Peyer's patch (tissue), 4 donors: ENCODE measurements at places on chromosomes 2 and 18.

- DNase-seq = no peak
- H3K27me3 ChIP-seq = no peaks in the 10 kb centered on the region
- no peak overlapping the region for H3K4me3 ChIP-seq
- no peaks in the 10 kb centered on the region for H3K4me1 ChIP-seq
- H3K36me3 ChIP-seq = no peaks in the 10 kb centered on the region
Observed at GRCh38 chr2:2219984-2220383, 111.1 kb downstream of the MYT1L start.

DNA sequence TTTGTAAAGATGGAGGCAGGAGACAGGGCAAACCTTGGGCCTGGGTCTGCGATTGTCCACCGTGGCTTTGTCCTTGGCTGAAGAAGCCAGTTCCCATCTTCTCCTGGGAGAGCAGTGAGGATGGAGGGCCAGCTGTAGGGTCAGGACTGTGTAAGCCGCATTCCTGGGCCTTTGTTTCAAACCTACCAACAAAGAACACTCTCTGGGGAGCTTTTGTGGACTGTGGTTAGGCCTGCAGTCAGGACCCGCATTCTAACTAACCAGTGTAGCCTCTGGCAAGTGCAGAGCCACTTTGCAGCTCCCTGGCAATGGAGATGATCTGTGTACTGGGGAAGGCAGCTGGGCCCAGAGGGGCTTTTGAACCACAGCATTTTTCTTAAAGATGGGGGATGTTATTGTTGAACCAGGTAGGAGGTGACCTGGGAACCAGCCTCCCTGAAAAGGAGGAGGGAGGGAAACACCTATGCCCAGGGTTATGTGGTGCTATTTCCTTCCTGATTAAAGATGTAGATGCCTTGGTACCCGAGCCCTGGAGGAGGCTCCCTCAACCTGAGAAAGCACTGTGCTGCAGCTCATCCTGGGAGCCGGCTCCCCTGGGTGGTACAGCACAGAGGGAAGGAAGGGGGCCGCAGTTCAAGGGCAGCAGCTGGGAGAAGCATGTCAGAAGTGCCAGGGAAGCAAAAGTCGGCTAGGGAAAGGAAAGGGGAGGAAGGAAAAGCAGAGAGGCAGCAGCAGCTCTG, 12.7 kb upstream of the SMAD4 start:
- H3K4me1 ChIP-seq = no peaks in the 10 kb centered on the region
- H3K27me3 ChIP-seq = no peaks in the 10 kb centered on the region
- H3K36me3 ChIP-seq = no peaks in the 10 kb centered on the region
- no peak for DNase-seq
- H3K4me3 ChIP-seq = no peak overlapping the region

DNA sequence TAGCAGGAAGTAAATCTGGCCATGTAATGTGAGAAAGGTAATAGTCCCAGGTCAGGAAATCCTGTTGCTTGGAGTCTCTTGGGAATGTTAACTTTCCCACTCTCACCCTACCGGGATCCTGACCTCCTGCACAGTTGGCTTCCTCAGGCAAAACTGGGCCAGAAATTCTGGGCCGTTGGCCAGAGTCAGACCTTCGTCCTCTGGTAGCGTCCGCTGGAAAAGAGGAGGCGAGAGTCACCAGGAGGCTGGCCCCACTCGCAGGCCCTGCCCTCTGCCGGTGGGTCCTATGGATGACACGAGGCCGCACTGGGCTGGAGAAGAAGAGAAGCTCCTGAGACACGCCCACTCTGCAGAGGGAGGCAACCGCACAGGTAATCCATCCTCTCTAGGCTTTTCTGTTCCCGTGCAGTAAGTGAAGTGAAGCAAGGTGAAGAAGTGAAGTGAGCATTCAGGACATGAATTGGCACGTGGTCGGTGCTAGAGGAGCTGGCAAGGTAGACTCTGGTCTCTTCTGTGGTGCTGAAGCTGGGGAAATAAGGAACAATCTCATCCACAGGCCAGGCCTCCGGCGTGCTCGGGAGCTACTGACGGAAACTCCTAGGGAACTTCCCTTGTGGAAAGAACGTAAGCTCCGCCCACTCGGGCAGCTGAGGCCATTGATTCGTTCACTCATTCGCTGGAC, 182.7 kb upstream of the GLI2 start:
- H3K27ac ChIP-seq = no peak overlapping the region
- H3K4me3 ChIP-seq = no peak overlapping the region
- H3K36me3 ChIP-seq = no peaks in the 10 kb centered on the region
- H3K27me3 ChIP-seq = no peaks in the 10 kb centered on the region
- H3K4me1 ChIP-seq = no peaks in the 10 kb centered on the region

DNA sequence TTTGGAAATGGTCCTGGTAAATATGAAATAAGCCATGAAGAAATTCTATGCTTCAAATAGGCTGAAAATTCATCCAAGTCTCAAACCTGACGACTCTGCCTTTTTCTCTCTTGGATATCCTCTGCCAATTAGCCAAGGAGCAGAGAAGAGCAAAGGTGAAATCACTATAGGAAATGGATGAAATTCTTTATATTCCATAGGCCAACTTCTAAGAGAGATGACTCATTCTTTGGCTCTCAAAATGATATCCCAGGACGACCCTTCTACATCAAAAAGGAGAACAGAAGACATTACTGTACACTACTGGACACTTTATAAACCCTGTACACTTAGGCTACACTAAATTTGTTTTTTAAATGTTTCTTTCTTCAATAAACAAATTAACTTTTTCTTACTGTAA, 22.7 kb downstream of the PDE1A start:
- no peaks in the 10 kb centered on the region for H3K27me3 ChIP-seq
- DNase-seq = no peak
- H3K4me1 ChIP-seq = no peaks in the 10 kb centered on the region
- no peak overlapping the region for H3K4me3 ChIP-seq
- H3K27ac ChIP-seq = no peak overlapping the region

DNA sequence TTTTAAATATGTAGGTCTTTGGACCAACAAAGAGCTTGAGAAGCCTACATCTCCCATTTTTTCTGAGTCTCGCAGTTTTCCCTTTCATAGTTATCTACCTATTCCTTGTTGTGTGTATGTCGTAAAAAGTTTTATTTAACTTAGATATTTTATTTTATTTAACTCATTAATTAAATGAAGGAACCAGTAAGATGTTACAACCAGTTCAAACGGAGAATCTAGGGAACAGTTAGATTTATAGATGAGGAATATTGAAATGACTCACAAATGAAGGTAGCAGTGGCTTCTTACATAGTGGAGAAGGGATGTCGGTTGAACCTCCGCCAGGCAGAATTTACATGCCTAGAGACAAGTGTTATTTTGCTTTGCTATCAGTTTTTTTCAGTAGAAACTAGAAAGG, 48.5 kb upstream of the ZNF638 start:
- no peak for DNase-seq
- no peaks in the 10 kb centered on the region for H3K36me3 ChIP-seq
- no peak overlapping the region for H3K4me3 ChIP-seq

DNA sequence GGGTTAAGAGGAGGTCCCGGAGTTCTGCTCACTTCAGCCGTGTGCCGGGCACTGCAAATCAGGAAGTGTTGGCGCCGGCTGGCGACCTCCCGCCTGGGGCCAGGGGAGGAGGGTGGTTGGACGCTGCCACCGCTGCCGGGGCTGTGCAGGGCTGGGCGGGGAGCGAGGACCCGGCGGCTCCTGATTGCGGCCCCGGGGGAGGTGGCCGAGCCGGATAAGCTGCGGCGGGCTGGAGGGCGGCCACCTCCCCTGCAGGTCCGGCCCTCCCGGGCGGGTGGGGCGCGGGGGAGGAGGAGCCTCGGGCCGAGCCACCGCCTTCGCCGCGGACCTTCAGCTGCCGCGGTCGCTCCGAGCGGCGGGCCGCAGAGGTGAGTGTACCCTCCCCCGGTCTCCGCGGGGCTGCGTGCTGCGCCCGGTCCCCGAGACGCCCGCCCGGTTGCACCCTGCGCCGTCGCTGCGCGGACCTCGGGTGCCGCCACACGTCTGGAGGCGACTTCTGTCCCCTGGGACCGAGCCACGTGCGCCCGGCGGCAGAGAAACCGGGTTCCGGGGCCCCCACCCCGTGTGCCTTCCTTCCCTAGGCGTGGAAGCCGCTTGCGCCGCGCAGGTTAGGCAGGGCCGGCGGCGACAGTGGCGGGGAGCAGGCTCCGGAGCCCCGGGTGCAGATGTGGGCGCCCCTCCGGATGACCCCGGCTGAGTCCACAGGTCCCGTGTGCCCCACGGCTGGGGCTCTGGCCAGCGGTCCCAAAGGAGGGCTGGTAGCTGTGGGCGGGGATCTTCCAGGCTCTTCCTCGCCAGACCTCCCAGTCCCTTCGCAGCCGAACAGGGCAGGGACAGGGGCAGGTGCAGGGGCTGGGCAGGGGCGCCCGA, at the start of gene STEAP3:
Gene STEAP3 (plus strand): TSS at position 314 of the 870 bp plus-strand sequence. CDS start 7,179 bp downstream, outside the sequence.
- H3K27ac ChIP-seq = peak within 1 kb of the TSS; percentile 32
- no peaks in the 10 kb centered on the region for H3K36me3 ChIP-seq
- no peaks in the 10 kb centered on the region for H3K4me1 ChIP-seq
- H3K4me3 ChIP-seq = peak within 1 kb of the TSS; percentile 59
- no peaks in the 10 kb centered on the region for H3K27me3 ChIP-seq

DNA sequence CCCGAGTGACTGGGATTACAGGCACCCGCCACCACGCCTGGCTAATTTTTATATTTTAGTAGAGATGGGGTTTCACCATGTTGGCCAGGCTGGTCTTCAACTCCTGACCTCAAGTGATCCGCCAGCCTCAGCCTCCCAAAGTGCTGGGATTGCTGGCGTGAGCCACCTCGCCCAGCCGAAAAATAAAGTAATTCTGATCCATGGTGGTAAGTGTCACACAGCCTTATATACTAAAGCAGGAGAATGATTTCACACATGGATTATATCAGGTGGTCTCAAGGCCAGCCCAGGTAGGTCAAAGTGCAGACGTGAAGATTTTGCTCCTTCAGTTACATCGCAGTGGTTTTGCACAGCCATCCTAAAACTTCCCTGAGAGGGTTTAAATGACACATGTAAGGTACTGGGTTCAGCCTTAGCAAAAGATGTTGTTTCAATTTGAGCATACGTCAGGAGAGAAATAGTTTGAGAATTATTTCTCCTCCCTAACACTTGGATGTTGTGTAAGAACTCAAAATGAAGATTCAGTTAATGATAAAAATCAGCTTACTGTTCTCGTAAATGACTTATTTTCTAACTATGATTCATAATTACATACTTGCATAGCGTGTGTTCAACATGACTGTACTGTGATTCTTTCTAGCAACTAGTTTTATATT, 93.0 kb upstream of the SLC39A10 start:
- H3K27ac ChIP-seq = peak overlapping the region; percentile 82
- no peaks in the 10 kb centered on the region for H3K4me1 ChIP-seq
- no peak overlapping the region for H3K4me3 ChIP-seq
- no peak for DNase-seq

- no peak for DNase-seq
- H3K27ac ChIP-seq = no peak overlapping the region
- no peak overlapping the region for H3K4me3 ChIP-seq
- H3K36me3 ChIP-seq = peaks cover 52% of the 10 kb centered on the region
- H3K27me3 ChIP-seq = no peaks in the 10 kb centered on the region
Observed at GRCh38 chr2:200416878-200417277, 93.0 kb downstream of the KCTD18 start.
